ENCODE measurements at places on chromosomes 1 and 21.

DNA sequence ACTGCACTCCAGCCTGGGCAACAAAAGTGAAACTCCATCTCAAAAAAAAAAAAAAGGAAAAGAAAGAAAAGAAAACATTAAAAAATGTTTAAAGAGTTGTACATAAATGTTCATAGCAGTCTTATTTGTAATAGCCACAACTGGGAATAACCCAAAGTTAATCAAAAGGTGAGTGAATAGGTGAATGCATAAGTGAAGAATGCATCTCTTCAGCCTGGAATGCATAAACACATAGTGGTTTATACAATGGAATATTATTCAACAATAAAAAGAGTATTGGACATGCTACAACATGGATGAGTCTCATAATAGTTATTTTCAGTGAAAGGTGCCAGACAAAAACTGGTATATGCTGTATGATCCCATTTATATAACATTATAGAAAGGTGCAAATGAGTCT, 18.1 kb downstream of the LDLRAD1 start:
- no peak for DNase-seq

DNA sequence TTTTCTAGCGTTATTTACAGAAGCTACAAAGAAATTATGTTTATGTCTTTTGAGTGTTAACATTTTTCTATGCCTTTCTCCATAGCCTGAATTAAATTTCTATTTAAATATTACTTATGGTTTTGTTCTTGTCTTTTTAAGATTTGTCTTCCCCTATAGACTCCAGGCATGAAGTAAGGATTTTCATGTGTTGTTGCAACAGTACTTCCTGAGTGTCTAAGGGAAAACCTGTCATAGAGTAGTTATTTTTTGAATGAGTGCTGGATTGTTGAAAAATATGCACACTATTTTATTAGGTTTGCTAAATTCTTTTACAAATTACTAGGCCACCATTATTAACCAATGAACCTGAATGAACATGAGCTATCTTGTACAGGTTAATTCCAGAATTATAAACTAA, 27.1 kb downstream of the SAMSN1 start:
- DNase-seq, result no peak

DNA sequence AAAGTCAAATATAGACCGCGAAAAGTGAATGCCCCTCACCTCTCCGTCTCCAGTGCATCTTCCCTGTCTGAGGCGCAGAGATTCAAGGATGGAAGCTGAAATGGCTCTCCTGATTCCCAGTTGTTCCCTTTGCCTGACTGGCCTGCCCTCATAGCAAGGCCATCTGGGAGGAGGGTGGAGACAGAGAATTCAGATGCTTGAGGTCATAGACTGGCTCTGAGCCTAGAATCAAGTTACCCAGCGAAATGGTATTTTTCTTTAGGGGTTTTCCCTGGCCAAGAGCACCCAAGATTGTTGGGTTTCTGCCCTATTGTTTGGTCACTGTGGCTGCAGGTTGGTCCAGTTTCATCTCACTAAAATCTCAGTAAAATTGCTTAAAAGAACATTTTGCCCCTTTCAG, 7.2 kb downstream of the METTL13 start:
- peak; percentile 46 for DNase-seq

GRCh38 chr21:31416465-31416864, 72.4 kb upstream of the TIAM1 start:
- peak; percentile 48 for DNase-seq

DNA sequence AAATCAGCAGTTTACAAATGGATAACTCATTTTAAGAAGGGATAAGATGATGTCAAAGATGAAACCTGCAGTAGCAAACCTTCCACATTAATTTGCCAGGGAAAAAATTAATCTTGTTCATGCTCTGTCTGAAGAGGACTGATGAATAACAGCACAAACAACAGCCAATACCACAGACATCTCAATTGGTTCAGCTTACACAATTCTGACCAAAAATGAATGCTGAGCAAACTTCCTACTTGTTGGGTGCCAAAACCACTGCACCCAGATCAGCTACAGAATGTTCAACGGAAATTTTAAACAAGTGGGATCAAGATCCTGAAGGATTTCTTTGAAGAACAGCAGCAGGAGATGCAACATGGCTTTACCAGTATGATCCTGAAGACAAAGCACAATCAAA, 98.3 kb downstream of the COQ8A start:
- DNase-seq, result peak; percentile 27

- DNase-seq, result no peak
Observed at GRCh38 chr21:45255381-45256020, 32.2 kb downstream of the POFUT2 start.

GRCh38 chr1:247335882-247336281, 4.2 kb upstream of the ZNF496 start:
- peak; percentile 16 for DNase-seq
